ENCODE measurements at places on chromosomes 5 and 9.

DNA sequence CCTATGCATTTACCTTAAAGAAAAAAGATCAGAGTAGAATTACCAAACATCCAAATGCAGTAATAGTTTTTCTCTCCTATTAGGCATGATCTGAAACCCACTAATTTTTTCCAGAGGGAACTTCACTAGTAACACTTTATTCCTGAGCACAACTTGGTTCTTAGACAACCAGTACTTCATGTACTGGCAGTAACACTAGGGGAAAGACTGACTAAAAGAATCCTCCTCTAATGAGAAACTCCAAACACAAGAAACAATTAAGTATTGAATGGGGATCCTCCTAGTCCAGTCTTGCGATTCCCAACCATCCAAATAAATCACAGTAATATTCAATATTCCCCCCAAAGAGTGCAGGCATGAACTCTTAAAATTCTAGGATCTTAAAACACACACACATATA lies 48.9 kb downstream of the ZNF608 start:
- no peak for DNase-seq

DNA sequence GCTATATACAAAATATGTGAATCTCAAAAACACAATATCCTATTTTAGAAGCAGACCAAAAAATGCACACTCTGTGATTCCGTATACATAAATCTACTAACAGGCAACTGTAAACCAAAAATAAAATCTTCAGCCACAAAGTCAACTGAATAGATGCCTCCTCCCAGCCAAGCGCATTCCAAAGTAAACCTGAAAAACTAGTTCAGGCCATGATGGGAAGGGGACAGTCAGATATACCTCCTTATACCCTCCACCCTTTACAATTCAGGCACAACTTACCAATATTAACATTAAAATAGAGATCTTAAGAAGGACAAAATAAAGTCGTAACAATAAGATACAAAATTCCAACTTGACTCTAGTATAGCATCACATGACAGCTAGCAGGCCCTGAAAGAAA lies 1604.5 kb upstream of the NUDT12 start:
- no peak for DNase-seq

GRCh38 chr5:17309462-17309861 lies 92.0 kb downstream of the BASP1 start:
- DNase-seq: no peak

DNA sequence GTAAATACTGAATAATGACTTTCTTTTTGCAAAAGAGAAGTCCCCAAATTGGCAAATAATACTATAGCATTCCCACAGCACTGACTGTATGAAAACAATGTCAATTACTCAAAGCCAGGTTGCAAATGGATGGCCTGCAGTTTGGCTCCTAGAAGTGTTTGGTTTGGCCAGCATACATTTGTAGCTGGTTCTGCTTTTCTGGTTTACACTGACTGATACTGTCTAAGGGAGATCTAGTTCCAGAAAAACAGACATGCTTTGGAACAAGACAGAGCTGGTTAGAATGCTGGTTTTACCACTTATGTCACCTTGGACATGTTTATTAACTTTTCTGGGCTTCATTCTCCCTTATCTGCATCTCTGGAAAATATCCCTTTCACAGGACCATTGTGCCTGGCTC lies 81.5 kb upstream of the TRPM3 start:
- DNase-seq: no peak

- no peak for DNase-seq
Observed at GRCh38 chr5:73654819-73655318, 28.9 kb downstream of the ARHGEF28 start.

DNA sequence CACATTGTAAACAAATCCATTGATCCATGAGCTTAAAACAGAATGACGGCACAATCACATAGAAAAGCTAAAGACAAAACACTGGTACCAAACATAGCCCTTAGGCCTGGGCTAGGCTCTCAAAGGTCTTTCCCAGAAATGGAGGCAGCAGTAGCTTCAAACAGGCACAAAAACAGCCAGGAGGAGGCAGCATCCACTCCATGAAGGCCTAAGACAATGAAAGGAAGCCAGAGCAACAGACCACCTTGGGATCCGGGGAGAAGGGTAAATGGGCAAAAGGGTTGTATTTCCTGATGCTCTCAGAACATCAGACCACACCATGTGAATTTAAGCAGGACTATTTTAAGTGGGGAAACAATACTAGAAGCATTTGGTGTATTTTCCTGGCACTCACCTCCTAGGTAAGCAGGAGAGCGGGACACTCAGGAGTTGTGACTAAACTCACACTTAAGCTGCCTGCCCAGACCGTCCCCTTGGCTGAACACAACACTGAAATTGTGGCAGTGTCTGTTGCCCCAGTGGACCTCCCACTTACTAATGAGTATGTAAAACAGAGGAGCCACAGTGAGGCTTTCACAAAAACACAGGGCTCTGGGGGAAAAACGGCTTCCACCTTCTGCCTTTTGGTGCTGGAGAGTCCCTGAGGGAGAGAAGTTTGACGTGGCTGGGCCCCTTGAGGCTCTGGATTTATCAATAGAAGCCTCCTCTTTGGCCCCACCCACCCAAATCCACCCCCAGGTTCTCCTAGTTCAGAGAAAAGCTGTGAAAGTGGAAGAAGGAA lies 11.9 kb downstream of the GNPDA1 start:
- DNase-seq: no peak

GRCh38 chr9:91915524-91916263 lies 34.3 kb downstream of the ROR2 start:
- DNase-seq: no peak

DNA sequence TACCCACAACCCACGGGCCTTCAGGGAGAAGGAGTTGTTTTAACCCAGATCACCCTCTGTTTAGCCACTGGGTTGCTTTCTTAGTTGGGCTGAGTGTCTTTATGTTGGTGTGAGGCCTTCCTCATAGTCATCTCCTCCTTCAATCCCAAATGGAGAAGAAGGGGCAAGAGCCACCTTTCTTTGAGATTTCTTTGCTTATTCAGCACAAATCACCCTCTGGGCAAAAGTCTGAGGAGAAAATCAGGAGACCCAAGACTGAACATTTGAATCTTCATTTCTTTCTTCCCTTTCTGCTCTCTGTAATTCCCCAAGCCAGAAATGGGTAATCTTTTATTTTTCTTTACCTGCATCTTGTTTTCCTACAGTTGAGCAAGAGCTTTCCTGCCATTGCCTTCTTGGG lies 329.0 kb downstream of the TLE4 start:
- no peak for DNase-seq

DNA sequence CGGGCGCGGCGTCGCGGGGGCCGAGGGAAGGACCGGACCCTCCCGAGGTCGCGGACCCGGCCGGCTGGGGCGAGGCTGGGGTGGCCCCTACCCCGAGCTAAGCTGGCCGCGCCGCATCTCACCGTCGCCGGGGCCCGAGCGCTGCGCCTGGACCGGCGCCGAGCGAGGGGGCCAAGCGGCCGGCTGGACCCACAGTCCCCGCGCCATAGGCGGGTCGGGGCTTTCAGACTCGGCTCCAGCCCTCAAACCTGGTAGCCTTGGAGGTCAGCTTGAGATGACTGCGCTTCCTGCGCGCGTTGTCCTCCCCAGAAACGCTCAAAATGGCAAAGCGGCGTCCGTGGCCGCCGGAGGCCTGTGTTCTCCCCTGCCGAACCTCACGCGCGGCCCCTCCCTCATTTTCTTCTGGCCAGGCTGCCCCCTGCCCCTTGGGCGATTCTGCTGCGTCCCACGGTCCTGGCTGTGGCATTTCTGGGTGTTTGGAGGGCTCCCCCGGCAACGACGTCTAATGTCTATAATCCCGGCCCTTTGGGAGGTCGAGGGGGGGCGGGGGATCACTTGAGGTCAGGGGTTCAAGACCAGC lies 8.7 kb upstream of the GRIN1 start:
- no peak for DNase-seq

- DNase-seq: no peak
Observed at GRCh38 chr5:16192311-16192710, 12.7 kb upstream of the MARCHF11 start.

DNA sequence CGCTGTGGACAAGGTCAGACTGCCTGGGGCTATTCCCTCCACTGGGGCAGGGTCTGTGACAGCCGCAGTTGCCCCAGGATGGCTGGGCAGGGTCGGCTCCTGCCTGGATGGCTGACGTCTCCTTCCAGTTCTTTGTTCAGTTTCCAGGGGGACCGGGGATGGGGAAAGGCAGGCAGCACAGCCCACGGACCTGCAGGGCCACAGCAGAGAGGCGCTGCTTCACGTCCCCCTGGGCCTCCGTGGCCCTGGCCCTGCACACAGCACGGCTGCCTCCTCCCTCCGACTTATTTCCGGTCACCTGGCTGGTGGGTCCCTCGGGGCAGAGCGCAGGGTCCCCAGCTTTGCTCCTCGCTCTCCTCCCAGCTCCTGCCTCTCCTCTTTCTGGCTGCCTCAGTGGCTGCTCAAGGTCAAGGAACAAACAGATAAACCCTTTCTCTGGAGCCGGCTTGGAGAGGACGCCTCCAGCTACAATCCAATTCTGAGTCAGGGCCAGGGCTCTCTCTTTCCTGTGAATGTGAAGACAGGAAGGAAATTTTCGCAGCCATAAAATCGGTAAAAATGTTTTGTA lies 169.7 kb downstream of the C9orf50 start:
- no peak for DNase-seq

- no peak for DNase-seq
Observed at GRCh38 chr9:16921855-16922254, 51.4 kb upstream of the BNC2 start.

GRCh38 chr9:38662763-38663593 lies 42.6 kb upstream of the ANKRD18A start:
- no peak for DNase-seq

- DNase-seq: peak; percentile 85
Observed at GRCh38 chr9:136206602-136207275, 1.8 kb upstream of the LHX3 start.

- no peak for DNase-seq
Observed at GRCh38 chr5:66829358-66829674, 233.1 kb downstream of the MAST4 start.

- DNase-seq: no peak
Observed at GRCh38 chr9:130138791-130139190, 33.4 kb upstream of the NCS1 start.

DNA sequence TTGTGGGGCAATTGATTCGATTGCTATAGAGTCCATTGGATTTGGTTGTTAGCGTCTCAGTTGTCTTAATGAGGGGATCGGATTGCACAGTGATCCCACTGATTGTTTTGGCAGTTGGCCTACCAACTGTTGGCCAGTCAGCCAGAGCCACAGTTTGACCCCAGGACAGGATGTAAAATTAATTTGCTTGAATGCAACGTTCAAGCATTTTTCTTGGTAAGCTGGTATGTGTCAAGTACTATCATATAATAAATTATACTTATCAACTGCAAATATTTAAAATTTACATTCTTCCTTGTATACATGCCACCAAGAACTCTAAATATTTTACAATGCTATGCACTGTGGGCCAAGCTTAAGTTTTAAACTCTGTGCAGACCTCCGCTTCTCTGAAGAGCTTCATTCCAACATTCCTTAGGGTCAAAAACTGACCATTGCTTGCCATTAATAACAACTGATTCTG lies 80.4 kb upstream of the OSMR start:
- no peak for DNase-seq

- peak; percentile 5 for DNase-seq
Observed at GRCh38 chr9:99822806-99823591, 1.3 kb downstream of the NR4A3 start.

GRCh38 chr9:91163773-91164471 lies 197.8 kb downstream of the AUH start:
- DNase-seq: no peak

DNA sequence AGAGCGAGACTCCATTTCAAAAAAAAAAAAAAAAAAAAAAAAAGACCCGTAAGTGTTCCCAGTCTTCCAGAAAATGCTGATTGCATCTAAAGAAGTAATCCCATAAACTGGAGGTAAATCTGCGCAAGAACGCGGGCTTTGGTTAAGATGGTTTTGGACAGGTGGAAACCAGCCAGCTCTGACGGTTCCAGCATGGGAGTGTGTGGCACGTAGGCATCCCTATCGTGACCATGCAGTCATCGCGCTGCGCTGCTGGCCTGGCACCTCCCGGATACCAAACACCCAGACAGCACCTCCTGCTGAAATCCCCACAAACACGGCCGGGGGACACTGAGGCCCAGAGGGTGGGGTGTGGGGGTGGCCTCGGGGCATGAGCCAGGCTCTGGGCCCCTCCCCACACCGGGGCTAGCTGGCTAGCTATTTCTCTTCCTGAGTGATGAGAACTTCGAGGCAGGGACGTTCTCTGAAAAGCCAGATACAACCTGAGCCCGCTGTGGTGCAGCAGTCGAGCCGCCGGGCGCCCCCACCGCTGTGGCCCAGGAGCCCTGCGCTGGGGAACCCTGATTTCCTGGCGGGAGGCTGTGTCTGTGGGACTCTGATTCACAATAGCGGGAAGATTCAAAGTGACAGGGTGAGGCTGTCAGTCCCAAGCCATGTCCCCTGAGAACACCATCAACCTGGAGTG lies 32.2 kb upstream of the NOTCH1 start:
- DNase-seq: no peak

GRCh38 chr5:126812199-126812570 lies 35.2 kb downstream of the LMNB1 start:
- DNase-seq: no peak

DNA sequence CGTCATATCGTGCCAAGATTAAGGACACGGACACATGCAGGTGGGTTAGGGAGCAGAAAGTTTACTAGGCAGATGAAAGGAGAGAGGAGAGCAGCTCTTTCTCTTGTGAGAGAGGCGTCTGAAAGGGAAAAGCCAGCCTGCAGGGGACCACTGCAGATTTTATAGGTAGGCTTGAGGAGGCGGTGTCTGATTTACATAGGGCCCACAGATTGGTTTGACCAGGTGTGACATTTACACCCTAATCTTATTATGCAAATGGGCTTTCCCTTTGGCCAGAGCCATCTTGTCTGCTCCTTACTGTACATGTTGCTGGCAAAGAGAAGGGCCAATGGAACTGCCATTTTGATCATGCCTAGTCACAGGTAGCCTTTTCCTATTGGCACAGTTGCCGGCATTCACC lies 137.2 kb upstream of the TAF11L2 start:
- DNase-seq: no peak
